ENCODE measurements at places on chromosomes 7 and 10.
A peak's percentile ranks its signal among the peaks of the same experiment; 100 is the strongest.

GRCh38 chr10:4121502-4122380 lies 336.7 kb upstream of the KLF6 start:
- DNase-seq, result no peak

DNA sequence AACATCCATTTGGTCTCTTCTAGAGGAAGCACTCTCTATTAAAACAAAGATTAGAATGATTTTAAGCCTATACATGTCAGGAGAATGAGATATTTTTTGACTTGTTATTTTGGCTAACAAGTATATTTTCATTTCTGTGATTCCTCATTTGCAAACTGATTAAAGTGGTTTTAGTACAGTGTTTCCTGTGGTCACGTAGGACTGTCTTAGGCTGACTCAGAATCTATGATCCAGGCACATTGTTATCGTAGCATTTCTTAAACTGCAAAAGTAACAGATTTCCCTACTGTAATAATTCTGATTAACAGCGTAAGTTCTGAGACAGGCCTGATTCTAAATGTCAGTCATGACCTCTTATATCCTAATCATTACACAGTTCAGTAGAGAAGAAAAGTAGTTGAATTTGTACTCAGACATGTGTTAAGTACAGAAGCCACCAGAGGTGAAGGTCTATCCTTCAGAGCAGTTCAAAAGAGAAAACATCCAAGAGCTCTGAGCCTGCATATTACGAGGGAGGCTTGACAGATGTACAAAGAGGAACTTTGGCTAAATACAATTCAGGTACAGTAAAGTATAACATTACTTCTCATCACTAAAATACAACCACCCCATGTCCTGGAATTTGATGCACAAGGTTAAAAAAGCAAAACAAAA lies 124.1 kb upstream of the TEX47 start:
- DNase-seq, result no peak

- no peak for DNase-seq
These were observed 8.8 kb upstream of the CRPPA start for GRCh38 chr7:16430133-16430532.

DNA sequence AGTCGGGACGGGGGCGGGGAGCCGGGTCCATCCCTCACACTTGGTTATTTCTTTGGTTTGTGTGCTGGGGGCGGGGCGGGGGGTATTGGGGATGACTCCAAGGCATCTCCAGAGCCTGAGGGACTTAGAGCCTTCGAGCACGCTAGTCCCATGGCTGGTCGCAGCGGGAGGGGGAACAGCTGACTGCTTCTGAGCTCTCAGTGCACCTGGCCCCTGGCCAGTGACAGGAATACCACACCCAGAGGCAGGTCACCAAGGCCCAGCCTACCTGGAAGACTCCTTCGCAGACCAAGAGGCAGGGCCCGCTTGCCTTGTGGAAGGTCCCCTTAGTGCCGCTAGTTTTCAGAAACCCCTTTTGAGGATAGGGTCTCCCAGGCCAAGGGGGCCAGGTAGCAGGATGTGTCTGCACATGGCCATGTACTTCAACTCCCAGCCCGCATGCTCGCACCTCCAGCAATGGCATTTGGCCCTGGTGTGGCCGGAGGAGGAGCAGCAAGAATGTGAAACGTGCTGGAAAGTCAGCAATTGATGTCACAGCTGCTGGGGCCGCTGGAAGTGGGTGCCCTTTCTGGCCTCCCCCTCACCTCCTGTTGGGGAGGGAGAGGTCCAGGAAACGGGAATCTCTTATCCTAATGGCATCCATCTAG lies 40.3 kb downstream of the AGAP3 start:
- no peak for DNase-seq

GRCh38 chr10:71262027-71262426 lies 49.7 kb downstream of the UNC5B start:
- no peak for DNase-seq

GRCh38 chr7:66505531-66506451 lies 122.9 kb upstream of the KCTD7 start:
- peak; percentile 72 for DNase-seq

- no peak for DNase-seq
These were observed 89.6 kb downstream of the ATXN7L1 start for GRCh38 chr7:105786520-105787470.

DNA sequence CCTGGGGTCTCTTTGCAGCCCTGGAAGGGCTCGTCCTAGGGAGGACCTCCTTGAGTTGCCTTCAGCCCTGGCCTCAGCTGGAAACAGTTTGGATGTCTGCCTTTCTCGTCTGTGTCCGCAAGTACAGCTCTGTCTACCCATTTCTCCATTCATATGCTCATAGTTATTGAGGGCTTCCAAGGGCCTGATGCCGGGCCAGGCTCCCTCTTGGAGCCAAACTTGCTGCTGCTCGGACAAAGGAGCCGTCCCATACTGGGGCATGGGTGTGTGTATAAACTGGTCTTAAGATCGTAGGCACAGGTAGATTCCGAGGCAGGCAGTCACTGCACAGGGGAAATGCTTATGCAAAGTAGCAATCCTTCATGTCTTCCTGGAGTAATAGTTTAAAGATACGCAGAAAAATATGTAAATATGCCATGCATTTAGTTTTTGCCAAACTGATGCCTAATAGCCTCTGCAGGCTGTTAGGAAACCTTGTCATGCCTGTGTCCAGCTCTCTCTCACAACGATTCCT lies 117.0 kb upstream of the BTBD16 start:
- DNase-seq, result no peak

DNA sequence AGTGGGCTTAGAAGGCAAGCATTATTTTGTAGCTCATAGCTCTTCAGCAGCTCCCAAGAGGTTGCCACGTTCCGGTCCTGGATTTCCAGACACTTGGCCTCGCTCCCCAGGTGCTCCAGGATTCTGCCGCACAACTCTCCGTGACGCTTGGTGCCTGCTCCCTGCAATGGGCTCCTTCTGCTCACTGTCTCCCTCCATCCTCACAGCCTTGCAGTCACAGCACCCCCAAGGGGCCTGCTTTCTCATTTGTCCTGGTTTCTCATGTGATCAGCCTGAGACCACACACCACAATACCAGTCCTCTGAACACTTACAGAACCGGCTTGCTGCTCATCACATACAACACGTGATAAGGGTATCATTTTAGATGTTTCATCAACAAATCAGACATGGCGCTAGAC lies 9.8 kb downstream of the IGFBP3 start:
- DNase-seq, result no peak

- no peak for DNase-seq
These were observed 49.9 kb downstream of the ZRANB1 start for GRCh38 chr10:124991835-124992234.

- DNase-seq, result no peak
These were observed 2.1 kb downstream of the ZNF394 start for GRCh38 chr7:99497766-99498545.

- DNase-seq, result no peak
These were observed at the start of gene GPER1 for GRCh38 chr7:1087952-1088920. Gene GPER1, plus strand, starts transcription at chr7:1088113. Its CDS starts 3,616 bp downstream, at chr7:1091729.

DNA sequence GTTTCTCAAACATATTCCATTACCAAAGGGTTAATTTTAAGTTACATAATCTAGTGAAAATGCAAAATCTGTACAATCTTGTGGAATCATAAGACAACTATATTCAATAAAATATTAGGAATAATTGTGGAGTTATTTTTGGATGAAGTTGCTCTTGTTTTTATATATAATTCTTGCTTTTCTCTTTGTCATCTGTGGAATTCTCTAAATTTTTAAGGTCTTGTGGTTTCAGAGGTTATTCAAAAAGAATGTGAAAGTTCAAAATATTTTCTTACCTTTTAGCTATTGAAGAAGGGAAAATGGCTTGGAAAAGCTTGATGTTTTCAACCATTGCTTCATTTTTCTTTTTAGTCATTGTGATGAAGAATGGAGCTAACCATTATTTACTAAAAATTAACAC lies 552.1 kb downstream of the TFEC start:
- DNase-seq, result no peak

DNA sequence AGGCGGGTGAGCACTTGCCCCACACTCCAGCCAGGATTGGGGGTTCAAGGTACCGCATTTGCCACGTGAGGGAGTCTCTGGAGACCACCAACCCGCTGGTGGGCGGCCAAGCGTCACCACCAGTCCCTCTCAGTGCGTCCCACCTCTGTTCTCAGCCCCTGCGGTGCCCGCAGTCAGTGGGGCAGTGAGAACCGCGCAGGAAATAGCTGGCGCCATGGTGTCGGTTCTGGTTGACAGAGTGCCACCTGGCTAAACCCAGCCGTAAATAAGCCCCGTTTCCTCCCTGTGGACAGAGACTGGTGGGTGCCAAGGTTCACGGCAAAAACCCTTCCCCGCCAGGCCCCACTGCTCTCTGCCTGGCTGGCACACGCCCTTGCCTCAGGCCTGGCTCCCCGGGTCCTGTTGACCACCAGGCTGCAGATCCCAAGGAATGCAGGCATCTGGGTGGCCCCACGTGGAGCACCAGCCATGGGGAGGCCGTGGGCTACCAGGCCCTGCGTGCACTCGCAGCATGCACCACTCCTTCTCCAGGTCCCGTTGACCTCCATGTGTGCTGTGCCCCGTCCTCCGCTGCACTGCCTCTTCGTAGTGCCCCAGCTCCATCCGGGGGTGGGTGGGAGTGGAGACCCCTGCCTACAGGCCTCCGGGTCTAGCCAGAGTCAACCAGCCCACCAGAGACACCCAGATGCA lies 140.0 kb downstream of the LHPP start:
- no peak for DNase-seq

GRCh38 chr7:31125171-31125570 lies 73.1 kb downstream of the ADCYAP1R1 start:
- DNase-seq, result no peak

DNA sequence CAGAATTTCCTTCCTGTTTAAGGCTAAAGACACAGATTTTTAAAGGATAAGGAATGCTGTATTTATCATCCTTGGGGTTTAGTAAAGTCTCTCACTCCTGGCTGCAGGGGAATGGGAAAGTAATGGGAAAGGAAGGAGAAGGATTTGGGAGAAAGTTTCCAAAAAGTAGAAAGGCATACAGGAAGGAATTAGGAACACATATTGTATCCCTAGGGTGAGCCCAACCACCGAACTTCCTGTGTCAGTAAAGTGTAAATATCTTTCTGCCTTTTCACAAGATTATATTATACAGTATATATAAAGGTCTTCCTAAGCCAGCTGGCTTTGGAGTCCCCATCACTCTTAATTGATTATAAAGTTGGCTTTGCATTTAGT lies 12.0 kb upstream of the UBE2D1 start:
- no peak for DNase-seq

DNA sequence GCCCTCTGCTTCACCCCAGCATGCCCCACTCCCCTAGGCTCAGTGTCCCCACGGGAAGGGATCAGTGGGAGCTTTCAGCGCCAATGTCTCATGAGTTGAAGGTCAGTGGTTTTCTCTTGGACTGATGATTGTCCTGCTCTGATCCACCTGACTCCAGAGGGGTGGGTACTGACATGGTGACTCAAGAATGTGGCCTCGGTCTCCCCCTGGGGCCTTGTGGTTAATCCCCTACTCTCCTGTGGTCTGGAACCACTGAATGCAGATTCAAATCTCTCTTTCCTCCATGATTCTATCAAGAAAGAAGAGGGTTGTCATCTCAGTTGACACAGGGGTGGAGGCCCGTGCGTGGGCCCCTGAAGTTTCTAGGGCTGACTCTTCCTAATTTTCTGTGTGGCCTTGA lies 176.9 kb downstream of the RPS24 start:
- DNase-seq, result peak; percentile 16

DNA sequence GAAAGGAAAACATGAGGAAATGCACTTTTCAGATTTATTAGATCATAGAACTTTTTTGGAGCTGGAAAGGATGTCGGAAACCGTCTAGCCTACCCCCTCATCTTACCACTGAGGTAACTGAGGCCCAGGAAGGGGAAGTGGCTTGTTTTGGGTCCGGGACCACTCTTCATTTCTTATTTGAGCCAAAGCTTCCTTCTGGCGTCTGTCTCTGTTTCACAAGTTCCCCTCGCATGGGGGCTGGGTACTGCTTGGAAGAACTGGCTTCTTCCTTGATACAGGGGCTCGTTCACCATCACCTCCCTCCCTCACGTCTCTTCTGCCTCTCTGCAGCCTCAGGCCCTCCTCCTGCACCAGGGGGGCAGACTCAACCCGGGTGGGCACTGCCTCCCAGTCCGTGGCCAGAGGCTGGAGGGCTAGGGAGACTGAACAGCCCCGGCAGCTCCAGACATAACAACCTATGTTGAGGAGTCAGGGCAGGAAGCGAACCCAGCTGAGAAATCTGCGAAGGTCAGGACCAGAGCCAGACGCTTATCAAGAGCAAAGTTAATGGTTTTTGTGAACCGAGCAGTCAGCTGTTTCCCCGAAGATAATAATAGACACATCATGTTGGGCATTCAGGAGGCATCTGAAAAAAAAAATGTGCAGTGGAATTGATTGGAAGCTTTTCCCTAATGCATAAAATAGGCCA lies 12.9 kb downstream of the HTRA1 start:
- DNase-seq, result no peak

DNA sequence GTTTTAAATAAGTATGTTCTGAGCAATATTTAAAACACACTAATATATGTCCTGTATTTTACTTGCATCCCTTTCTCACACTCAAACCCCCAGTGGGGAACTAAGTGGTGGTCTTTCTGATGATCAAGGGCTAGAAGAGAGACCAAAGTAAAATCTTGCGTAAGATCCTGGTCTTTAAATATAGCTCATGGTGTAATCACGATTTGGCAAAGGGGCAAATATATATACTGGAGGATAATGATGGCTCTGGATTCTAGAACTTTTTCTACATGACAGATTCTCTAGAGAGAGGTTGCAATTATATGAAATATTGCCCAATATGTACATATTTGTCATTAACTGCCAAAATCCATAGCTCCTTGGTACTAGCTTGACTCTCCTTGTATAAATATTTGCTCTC lies 438.3 kb downstream of the NXPH1 start:
- no peak for DNase-seq

- no peak for DNase-seq
These were observed 188.4 kb downstream of the DGKI start for GRCh38 chr7:137658190-137658900.

DNA sequence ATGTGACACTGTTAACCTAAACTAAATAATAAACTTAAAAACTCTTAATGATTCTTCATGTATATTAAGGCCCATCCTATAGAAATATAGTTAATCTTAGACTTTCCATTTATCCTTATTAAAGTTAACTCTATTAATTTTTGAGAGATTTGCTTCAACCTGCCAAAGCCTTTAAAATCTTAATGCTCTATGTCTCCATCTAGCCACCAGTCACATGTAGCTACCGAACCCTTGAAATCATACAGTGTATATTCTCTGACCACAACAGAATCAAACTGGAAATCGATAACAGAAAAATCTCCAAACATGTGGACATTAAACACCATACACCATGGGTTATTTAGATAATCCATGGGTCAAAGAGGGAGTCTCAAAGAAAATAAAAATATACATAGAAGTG lies 51.9 kb downstream of the ASZ1 start:
- DNase-seq, result no peak

DNA sequence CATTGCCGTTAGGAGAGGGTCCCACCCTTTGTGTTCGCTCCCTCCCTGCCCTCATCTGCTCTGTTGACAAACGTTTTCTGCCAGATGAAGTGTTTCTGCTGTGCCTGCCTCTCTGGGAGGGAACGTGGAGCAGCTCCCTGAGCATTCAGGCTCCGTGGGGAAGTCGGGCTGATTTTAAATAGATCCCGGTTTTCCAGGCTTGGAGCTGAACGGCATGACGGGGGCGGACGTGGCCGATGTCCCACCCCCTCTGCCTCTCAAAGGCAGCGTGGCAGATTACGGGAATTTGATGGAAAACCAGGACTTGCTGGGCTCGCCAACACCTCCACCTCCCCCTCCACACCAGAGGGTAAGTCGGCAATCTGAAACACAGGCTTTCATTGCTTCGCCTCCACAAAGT lies 101.9 kb upstream of the NPS start:
- DNase-seq, result no peak

Data from posterior vena cava (tissue), 2 donors.